ENCODE measurements at places on chromosomes 12 and 14.

- DNase-seq = no peak
Measured at GRCh38 chr14:103256406-103256805, 77.6 kb upstream of the EIF5 start.

DNA sequence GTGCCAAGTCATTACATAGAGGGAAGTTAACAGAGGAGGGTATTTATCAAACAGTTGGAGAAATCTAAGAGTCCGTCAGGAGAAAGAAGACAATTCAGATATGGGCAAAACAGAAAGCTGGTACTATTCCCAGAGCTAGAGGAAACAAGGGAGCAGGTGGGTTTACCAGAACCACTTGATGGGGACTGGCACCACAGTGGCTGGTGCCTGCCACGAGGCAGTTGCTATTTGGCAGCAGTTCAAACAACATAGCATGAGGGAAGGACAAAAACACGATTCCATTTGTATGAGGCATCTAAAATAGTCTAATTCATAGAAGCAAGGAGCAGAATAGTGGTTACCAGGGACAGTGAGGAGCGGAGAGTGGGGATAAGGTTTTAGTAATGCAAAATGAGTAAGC, 24.6 kb upstream of the KLRD1 start:
- DNase-seq = no peak

- DNase-seq = no peak
Measured at GRCh38 chr14:83196236-83196635, 1662.6 kb upstream of the SEL1L start.

- no peak for DNase-seq
Measured at GRCh38 chr14:84894254-84894653, 635.7 kb upstream of the FLRT2 start.

- DNase-seq = no peak
Measured at GRCh38 chr14:35385042-35385839, 19.3 kb downstream of the NFKBIA start.

GRCh38 chr12:71315328-71315985, 124.1 kb upstream of the LGR5 start:
- no peak for DNase-seq

GRCh38 chr12:110845339-110845682, 1.5 kb upstream of the CCDC63 start:
- no peak for DNase-seq

DNA sequence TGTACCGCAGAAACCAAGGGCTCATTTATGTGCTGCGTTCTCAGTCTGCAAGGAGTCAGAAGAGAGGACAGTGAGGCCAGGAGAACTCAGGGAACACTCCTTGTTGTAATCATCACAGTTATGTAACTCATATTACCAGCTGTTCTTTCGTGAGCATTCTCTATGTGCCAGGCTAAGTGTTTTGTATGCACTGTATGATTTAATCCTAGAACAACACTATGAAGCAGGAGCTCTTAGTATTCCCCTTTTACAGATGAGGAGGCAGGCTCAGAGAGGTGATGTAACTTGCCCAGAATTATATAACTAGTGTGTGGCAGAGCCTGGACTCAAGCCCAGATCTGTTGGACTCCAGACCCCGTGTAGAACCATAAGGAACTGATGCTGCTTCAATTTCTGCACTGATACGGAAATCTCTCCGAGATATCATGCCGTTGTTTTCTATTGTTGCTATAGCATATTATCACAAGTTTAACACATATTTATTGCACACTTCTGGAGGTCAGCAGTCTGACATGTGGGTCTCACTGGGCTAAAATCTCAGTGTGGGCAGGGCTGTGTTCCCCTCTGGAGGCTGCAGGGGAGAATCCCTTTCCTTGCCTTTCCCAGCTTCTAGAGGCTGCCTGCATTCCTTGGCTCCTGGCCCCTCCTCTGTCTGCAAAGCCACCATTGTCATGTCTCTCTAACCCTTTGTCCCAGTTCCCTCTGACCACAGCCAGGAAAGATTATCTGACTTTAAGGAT, 16.3 kb upstream of the CD9 start:
- DNase-seq = no peak

DNA sequence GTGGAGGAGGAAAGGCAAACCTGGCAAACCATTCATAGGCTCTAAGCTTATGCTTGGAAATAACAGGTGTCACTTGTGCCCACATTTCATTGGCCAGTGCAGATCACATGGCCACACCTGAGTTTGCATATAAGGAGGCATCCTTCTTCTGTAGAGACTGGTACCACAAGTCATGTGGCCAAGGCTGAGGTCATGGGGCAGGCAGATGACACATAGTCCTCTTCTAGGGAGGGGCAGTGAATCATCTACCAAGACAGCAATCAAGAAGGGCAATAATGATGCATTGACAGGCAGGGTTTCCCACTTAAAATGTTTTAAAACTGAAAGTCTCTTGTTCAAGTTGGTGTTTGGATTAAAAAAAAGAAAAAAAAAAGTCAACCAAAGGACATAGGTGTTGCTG, 77.3 kb downstream of the DAAM1 start:
- peak; percentile 29 for DNase-seq

DNA sequence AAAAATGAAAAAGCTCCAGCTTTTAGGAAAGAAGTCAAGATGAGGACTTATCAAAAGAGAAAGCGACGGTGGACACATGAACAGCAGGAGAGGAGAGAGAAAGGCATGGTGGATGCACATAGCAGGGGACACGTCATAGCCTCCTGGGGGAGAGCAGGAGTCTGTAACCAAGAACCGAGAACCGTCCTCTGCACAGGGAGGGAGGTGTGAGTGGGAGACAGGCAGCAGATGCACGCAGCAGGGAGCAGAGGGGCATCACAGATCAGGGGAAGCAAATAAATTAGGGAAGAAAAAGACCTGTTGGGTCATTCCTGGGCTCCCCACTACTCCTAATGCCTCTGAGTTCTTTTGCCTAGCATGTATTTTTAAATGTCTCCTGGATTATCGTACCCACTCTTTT, 138.1 kb upstream of the RMST start:
- no peak for DNase-seq
